ENCODE measurements at places on chromosomes 5 and 9.

DNA sequence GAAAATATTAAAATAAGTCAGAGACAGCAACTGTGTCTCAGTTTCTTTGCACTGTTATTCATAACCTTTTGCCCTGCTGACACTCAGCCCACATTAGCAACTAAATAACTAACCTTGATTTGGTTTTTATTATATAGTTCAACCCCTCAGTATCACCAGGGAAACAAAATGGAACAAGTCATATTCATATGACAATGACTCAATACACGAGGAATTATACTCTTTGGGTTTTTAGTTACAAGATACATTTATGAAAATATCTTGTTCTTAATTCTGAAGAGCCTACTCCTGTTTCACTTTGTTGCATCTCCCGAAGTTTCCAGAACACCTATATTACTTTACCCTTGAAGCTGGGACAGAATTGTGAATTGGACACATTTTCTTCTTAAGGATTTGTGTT is 845.4 kb downstream of the EFNA5 start:
- no peak for DNase-seq

DNA sequence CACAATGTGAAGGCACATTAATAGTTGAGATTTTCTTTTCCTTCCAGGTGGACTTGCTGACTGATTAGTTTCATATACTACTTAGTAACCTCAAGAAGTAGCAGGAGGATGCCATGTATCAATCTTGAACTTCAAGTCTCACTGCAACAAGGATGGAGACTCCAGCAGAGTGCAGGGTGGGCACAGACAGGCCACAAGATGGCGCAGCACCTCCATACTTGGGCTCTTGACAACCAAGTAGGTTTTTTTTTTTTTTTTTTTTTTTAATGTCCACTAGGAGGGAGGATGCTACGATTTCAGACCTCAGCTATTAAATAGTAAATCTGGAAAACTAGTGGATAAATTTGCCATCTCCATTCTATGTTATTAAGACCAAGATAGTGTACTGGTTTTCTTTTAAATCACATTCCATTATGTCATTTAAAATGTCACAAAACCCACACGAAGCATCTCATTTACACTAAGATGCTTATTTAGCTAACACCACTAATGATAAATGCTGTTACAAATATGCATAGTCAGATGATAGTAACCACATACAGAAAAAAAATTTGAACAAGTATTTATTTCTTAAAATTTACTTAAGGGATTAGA is 58.6 kb downstream of the IL6ST start:
- no peak for DNase-seq

GRCh38 chr5:113133211-113133975 is 156.8 kb downstream of the DCP2 start:
- DNase-seq, result no peak

DNA sequence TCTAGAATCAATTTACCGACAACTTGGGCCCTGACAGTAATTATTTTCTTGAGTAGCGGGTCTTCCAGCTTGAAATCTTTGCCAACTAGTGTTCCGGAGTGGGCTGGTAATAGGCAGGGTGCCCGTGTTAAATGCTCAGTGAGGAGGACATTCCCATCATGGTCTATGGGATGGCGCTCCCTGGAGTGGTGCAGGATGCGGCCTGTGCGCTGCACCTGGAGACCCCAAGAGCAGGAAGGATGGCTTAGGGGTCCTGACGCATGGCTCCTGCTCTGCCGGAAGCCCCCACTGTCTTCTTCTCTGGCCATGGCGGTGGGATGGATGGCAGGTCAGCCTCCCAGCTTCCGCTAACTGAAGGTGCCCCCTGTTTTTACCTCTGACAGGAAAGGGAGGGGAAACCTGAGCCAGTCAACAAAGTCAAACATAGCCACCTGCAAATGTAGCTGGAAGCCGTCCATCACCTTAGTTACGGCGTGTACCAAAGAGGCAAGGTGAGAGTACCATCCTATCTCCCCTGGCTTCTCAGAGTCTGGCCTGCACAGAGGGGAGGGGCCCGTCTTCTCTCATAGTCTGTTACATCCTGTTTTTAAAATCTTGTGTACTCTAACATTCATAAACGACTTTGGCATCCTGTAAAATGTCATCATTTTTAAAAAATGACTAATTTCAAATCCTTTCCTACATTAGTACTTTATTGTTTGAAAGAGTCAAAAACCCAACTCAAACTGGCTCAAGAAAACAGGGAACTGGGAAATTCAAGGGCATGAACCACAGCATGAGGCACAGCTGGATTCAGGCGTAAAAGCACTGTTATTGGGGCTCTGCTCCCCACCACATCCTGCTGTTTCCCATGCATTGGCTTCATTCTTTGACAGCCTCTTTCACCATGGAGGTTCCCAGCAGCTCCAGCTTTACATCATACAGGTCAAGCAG is 28.5 kb upstream of the UNC5A start:
- no peak for DNase-seq

- no peak for DNase-seq
These were observed 8.6 kb downstream of the KLHL9 start for GRCh38 chr9:21326526-21327139.

- DNase-seq, result no peak
These were observed 258.0 kb downstream of the EBF1 start for GRCh38 chr5:158841481-158842276.

DNA sequence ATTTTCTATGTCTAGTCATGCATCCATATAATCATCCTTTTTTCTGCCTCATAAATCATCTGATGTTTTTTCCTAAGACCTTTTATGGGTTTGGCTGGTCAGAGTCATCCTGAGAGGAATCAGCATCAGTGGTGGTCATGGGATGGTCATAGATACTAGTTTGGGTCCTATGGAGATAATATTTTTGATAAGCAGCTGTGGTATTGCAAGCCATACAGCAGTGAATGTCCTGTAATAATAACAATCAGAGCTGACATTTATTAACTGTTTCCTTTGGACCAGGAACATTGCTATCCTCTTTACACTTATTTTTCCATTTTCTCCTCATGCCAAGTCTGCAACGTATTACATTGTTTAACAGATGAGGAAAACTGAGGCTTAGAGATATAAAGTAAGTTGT is 83.1 kb downstream of the TEX10 start:
- DNase-seq, result no peak

GRCh38 chr9:126131066-126132010 is 195.3 kb upstream of the MVB12B start:
- DNase-seq, result no peak

GRCh38 chr5:88734983-88735382 is 148.0 kb downstream of the MEF2C start:
- DNase-seq, result no peak

DNA sequence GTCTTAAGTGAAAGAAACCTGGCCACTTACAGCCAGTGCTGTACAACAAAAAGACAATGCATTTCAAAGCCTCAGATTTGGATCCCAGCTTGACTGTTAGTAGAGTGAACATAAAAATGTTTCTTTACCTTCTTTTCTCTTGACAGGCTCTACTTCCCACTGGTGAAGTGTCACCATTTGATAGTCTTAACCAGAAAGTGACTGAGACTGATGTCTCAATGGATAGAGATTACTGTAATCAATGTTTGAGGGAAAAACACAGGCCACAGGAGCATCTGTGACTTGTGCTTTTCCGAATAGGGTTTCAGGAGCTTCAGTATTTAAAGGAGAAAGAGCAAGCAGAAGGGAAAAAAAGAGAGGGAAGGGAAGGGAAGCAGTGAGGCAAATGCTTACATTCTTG is 41.7 kb upstream of the STK32A start:
- no peak for DNase-seq

DNA sequence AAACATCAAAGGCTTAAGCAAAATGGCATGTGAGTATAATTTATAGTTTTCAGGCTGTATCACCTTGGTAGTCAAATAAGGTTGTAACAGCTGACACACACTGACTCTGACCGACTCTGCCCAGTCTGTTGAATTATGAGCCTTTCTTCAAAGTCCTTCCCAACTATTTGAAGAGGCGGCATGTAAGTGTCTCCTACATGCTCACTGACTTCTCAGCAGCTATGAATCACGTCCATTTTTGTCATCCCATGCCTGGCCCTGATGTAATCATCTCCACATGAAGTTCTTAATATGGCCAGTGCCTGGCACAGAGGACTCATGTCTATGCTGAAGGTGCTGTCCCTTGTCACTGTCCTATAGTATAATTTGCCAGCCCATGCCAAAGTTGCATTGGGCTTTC is 5.1 kb upstream of the PTBP3 start:
- DNase-seq, result no peak

DNA sequence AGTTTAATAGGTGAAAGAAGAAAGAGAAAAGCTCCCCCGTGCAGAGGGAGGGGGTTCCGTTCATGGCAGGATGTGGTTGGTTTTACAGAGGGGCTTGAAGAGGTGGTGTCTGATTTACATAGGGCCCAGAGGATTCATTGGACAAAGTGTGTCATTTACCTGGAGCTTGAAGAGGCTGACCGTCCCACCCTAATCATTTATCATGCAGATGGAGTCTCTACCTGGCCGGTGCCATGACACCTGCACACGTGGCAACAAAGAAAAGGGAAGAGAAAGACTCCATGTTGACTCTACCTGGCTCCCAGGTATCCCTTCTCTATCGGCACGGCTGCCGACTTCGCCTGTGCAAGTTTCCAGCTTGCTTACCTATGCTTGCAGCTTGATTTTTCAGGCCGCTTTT is 35.3 kb upstream of the PRRC2B start:
- DNase-seq, result no peak

- DNase-seq, result no peak
These were observed 28.7 kb upstream of the PDE8B start for GRCh38 chr5:77181596-77182304.

DNA sequence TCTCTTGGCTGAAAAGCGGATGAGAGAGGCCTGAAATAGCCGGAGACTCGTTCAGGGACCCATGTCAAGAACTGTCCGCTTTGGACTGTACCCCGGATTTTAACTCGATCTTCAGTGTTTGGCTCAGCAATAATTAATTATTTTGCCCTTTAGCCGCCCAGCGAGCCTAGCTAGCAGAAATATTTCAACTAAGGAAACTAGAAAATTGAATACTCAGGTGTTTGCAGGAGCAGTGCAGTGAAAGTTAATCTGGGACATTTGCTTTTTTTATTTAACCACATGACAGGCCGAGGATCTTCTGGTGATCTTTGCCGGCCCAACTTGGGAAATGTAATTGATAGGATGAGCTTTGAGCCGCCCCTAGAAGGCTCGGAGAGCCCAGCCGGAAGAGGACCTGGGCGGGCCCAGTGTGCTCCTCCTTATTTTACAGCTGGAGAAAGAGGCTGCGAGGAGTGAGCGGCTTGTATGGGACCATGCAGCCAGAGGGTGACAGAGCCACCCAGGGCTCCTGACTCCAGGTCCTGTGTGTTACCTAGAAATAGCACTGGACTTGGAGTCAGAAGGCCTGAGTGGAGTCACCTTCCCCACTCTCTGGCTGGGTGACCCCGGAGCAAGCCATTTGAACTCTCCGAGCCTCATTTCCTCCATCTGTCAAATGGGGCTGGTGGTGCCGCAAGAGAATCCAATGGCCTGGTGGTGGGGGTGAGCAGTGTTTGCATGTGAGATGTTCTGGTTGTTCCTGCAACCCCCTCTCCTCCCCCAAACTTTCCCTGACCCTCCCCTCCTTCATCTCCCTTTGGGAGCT is 2.4 kb downstream of the PPARGC1B start:
- no peak for DNase-seq

- DNase-seq, result no peak
These were observed 13.4 kb downstream of the ADAM19 start for GRCh38 chr5:157562111-157562581.

- no peak for DNase-seq
These were observed 21.6 kb upstream of the EXOC3 start for GRCh38 chr5:421287-421880.

- DNase-seq, result no peak
These were observed 1172.9 kb downstream of the CDH12 start for GRCh38 chr5:21680196-21680595.

DNA sequence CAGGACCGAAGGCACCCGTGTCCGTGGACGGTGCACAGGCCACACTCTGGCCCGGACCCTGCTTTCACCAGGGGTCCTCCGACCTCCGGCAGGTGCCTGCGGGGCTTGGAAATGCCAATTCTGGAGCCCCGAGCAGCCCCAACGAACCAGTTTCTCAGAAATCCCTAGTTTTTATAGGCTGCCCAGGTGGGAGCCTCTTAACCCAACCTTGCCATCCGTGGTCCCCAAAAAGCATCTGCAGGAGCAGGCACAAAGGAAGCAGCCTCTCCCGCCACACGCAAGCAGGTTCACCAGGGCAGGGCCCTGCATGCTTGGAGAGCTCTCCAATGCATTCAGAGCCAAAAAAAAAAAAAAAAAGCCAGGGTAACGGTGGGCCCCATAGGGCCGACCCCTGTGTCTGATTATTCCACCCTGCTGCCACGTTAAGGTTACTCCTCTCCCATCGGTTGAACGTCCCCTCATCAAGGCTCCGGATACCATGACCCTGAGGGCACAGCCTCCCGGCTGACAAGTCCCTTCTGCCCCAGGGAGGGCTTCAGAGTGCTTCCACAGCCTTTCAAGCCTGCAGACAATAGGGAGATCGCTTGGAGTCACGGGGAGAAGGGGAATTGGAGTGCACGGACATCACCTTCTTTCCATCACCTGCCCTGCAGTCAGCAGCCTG is 796 bp upstream of the TPRN start:
- DNase-seq, result no peak

GRCh38 chr9:12884736-12885395 is 110.0 kb downstream of the LURAP1L start:
- no peak for DNase-seq
